ENCODE measurements at places on chromosomes 6 and 20.

DNA sequence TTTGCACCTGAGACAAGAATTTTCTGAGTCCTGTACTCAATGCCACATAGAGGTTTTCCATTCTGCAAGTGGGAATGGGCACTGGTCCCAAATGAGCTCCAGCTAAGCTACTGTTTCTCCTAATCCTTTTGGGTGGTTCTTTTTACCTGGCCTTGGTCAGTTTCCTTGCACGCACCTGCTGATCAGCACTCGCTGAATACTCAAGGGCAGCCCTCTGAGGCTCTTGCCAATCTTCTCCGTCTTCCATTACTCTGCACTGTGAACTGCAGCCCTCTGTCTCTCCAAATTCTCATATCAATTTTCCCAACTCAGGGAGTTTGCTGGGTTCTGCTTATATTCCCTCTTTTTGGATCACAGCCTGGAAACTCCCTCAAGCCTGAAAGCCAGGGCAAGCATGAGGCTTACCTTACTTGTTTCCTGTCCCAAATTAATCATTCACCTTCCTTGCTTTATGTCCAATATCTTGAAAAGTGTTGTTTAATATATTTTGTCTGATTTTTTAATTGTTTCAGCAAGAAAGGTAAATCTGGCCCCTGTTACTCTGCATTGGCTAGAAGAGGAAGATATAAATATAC, 138.0 kb upstream of the TBX18 start:
- no peaks in the 10 kb centered on the region for H3K36me3 ChIP-seq
- H3K4me3 ChIP-seq: no peak overlapping the region
- no peak overlapping the region for H3K27ac ChIP-seq
- H3K4me1 ChIP-seq: no peaks in the 10 kb centered on the region
- DNase-seq: no peak

DNA sequence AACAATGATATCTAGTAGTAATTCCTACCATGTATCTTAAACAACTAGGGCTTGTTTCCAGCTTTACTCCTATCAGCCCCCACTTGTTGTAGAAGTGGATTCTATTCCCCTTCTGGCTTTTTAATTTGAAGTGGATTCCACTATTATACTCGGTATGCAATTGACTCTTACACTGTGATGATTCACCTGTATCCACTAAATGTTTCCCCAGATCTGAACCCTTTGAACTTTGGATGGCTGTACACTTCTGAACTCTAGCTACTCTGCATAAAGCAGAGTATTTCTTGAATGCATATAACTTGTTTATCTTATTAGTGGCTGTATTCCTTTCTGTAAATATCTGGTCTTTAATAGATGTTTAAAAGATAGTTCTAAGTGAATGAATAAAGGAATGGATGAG, 538.4 kb upstream of the NRSN1 start:
- H3K27ac ChIP-seq: no peak overlapping the region
- H3K36me3 ChIP-seq: no peaks in the 10 kb centered on the region

DNA sequence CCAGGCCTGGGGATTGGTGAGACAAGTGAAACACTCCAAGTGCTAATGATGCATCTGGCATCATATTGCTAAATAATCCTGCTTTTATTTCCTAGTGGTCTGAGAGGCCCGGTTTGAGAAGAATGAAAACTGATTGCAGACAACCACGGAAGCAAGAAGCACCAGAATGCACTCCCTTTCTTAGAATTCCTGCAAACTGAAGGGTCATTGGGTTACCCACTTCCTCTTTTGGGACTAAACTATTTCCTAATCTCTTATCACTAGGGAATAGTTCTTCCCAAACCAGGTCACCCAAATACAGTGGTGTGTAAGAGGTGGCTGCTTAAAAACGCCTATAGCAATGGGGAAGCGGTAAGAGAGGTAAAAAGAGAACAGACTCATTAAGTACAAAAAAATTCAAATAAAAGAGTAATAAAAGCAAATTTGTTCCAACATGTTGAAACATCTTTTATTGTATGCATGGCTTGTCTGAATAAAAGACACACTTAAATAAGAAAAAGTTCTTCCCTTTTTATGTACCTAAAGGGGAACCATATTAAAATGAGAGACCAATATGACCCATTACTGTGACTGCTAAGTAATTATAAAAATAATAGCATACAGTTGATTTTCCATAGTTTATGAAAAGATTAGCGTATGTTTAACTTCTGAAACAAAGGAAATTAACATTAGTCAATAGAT, 125.8 kb downstream of the MYB start:
- no peak for DNase-seq

GRCh38 chr6:35181308-35181932, 32.3 kb upstream of the SCUBE3 start:
- peaks cover 22% of the 10 kb centered on the region for H3K27me3 ChIP-seq
- H3K4me3 ChIP-seq: no peak overlapping the region
- no peaks in the 10 kb centered on the region for H3K36me3 ChIP-seq
- DNase-seq: no peak
- H3K4me1 ChIP-seq: no peaks in the 10 kb centered on the region

All from activated naive CD8-positive, alpha-beta T cell treated with anti-CD3 and anti-CD28 coated beads for 36 hours (primary cell).